ENCODE measurements at places on chromosomes 12 and 14. TPM values are rescaled to one million over a fixed set of nuclear protein-coding genes. Genes with fewer than 3 reads are reported as not detected.

IRAK3 gene
- 0.97 TPM for total RNA-seq

AQP5 gene
- total RNA-seq, result not detected

ARHGEF25 gene
- 29.5 TPM for total RNA-seq

STAC3 gene
- 1.1 TPM for total RNA-seq

SYNDIG1L gene
- not detected for total RNA-seq

FSCB gene
- not detected for total RNA-seq

KRT73 gene
- not detected for total RNA-seq

- H3K4me1 ChIP-seq, result peaks cover 15% of the 10 kb centered on the region
- no peak for DNase-seq
- peaks cover 7% of the 10 kb centered on the region for H3K36me3 ChIP-seq
- H3K27ac ChIP-seq, result no peak overlapping the region
- no peak overlapping the region for H3K4me3 ChIP-seq
Measured at GRCh38 chr12:48040354-48040753, 36.1 kb upstream of the COL2A1 start.

DNA sequence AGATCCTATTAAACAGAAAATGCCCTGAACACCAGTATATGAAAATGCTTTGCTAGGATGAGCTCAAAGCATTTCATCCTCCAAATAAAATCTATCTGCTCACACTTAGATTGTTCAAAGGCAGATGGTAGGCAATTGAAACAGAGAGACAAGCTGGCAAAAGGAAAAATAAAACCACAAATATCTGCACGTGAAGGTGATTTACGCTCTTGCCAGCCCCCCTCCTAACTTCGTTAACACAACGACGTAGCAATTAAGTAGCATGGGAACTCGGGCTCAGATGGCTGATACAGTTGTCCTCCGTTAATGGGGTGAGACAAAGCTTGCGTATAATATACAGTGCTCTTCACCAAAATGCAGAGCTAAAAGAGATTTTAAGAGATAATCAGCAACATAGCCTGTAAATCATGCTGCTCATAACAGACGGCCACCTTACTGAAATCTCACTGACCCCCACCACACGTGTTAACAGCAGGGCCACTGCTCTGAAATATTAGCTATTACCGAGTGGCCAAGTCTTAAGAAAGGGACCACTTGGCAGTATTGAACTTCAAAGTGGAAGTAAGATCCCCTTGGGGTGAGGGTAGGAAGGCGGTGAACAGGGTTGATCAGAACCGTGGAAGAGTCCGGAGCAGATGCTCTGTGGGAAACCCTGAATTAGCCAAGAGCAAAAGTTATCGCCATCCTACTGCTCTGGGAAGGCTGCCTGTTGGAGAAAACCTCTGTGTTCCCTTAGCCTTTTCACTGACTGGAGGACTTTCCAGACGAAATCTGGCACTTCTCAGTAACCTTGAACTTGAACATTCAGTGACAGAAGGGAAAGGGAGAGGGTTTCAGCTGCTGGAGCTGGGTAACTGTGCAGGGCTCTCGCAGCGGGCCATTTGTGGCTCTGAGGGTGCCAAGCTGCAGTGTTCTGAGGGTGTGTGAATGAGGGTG is 23.1 kb downstream of the ETV6 start:
- H3K4me1 ChIP-seq, result peaks cover 51% of the 10 kb centered on the region
- DNase-seq, result no peak
- H3K36me3 ChIP-seq, result no peaks in the 10 kb centered on the region
- H3K4me3 ChIP-seq, result no peak overlapping the region
- no peaks in the 10 kb centered on the region for H3K27me3 ChIP-seq

DNA sequence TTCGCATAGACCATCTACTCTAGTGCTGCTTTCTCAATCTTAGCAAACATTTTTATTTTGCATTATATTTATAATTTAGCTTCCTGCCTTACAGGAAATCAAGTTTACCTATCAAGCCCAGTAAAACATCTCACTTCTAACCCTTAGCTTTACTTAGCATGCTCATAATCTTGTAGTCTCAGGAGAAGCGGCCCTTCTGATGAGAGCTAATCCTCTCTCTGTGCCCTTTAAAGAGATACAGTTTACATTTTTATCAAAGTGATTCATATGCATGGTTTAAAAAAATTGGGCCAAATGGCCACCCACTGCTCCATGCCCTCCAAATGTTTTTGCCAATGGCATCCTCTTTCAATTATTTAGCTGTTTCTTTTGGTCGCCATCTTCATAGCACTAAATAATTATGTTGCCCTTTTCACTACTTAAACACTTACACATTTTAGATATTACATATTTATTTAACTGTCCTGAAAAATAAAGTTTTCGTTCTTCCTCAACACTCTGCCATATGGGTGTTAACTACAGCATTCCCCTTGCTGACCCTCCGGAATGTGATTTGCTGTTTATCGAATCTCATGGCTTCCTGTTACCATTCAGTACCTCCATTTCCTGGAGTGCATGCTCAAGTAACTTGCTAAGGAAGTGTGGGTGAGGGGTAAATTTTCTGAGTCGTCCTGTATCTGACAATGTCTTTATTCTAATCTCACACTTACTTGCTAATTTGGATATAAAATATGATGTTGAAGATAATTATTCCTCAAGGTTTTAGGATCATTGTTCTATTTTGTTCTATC is 29.3 kb downstream of the YLPM1 start:
- H3K27ac ChIP-seq, result peak overlapping the region; percentile 15
- no peak for DNase-seq
- no peaks in the 10 kb centered on the region for H3K27me3 ChIP-seq
- peaks cover 5% of the 10 kb centered on the region for H3K36me3 ChIP-seq
- H3K4me1 ChIP-seq, result peaks cover 29% of the 10 kb centered on the region

- no peak for DNase-seq
- peak overlapping the region; percentile 100 for H3K27ac ChIP-seq
- peaks cover 32% of the 10 kb centered on the region for H3K4me1 ChIP-seq
Measured at GRCh38 chr12:101407049-101407435, 530 bp downstream of the ARL1 start.

GRCh38 chr12:120397824-120398540 is 29.0 kb upstream of the MSI1 start:
- peaks cover 6% of the 10 kb centered on the region for H3K27me3 ChIP-seq
- peaks cover 13% of the 10 kb centered on the region for H3K4me1 ChIP-seq
- no peak overlapping the region for H3K27ac ChIP-seq
- H3K36me3 ChIP-seq, result no peaks in the 10 kb centered on the region
- H3K4me3 ChIP-seq, result no peak overlapping the region

DNA sequence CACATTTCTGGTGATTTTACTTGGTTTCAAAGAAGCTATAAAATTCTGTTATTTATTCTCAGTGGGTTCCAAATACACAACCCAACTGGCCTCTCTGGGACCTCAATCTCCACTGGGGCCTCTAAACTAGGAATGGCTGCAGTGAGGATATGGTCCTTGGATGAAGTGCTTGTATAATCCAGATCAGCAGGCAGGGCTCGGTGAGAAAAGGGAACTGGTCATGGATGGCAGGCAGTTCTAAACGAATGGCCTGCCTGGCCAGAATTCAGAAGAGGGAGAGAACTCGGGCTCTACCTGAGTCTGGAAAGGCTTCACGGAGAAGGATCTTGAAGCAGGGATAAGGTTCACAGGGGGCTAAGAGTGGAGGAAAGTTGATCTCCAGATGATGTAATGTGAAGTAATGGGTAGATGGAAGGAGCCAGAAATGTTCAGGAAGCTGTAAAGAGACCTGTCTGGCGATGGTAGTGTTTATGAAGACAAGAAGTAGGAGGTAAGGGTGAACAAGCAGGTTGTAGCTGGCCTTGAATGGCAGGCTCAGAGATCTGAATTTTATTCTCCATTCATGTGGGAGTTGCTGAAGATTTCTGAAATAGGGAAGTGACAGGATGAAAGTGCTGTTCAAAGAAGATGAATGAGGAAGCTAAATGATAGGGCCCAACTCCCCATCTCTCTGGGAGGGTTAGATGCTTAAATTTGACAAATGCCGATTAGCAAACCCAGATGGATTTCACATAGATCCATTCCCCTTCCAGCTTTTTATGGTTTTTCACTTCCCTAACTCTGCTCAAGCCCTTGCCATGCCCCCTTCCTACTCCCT is 31.5 kb upstream of the ANO6 start:
- no peak for DNase-seq
- H3K27ac ChIP-seq, result peak overlapping the region; percentile 8
- H3K4me3 ChIP-seq, result no peak overlapping the region
- H3K36me3 ChIP-seq, result peaks cover 2% of the 10 kb centered on the region
- H3K4me1 ChIP-seq, result peaks cover under 1% of the 10 kb centered on the region

GRCh38 chr14:90758959-90759358 is 57.3 kb downstream of the TTC7B start:
- H3K4me1 ChIP-seq, result peaks cover 10% of the 10 kb centered on the region
- H3K36me3 ChIP-seq, result peaks cover 6% of the 10 kb centered on the region
- peak overlapping the region; percentile 71 for H3K27ac ChIP-seq
- peak overlapping the region; percentile 75 for H3K4me3 ChIP-seq
- no peaks in the 10 kb centered on the region for H3K27me3 ChIP-seq

Measured in chondrocyte (in vitro differentiated cells).